Stimulated activated CD4-positive, alpha-beta T cell treated with anti-CD3 and anti-CD28 coated beads, TNF-alpha, amount 100 ng/mL, for 48 hours (primary cell): ENCODE measurements at places on chromosomes 3 and 15.

DNA sequence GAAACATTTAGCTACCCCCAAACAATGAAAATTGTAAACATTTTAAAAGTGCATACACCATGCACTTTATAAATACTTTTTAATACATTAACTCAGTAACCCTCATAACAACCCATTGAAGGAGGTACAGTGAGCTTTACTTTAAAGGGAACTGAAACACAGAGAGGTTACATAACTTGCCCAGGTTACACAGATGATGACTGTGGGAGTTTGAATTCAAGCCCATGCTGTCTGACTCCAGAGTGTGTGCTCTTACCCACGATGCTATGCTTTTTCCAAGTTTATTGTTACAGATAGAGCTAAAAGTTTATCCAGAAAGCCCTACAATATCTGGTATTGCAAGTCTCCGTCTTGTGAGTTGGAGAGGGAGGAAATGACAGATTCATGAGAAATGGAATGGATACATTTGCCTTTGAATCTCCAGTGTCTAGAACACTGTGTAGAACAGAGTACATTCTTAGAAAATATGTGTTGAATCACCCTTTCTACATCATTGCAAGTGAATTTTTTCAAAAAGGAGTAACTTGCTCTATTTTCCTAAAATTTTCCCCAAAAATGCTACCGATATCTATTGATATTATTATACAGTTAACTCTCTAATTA lies 428.3 kb downstream of the NAALADL2 start:
- DNase-seq: no peak

DNA sequence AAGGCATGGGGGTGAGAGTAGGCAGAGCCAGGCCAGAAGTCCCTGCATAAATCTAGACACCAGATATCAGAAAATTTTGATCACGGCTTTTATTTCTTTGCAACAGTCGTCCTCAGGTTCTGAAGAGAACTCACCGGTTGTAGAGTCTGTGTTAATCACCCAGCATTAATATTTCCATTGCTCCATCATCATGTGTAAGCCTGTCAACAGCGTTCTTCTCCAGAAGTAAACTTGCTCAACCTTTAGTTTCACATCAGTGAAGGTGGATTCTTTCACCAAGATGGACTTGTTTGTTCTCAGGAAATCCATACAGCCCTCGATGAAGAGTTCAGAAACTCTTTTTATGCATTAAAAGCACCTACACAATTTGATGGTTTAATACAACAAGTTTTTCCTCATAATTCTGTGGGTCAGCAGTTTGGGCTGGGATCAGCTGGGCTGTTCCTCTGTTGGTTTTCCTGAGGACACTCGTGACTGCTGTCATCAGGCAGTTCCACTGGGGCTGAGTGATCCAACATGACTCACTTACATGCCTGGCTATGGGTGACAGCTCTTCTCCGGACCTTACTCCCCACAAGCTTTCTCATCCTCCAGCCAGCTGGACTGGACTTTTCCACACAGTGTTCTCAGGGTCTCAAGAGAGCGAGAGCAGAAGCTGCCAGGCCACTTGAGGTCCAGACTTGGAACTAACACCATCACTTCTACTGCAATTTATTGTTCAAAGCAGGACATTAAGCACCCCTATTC lies 303.4 kb downstream of the ZNF621 start:
- DNase-seq: no peak

DNA sequence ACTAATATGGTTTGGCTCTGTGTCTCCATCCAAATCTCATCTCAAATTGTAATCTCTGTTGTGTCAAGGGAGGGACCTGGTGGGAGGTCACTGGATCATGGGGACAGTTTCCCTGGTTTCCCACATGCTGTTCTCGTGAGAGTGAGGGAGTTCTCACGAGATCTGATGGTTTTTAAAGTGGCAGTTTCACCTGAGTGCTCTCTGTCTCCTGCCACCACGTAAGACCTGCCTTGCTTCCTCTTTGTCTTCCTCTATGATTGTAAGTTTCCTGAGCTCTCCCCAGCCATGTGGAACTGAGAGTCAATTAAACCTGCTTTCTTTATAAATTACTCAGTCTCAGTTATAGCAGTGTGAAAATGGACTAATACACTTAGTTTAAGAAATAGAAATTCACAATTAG lies 228.9 kb downstream of the CD47 start:
- DNase-seq: no peak

- DNase-seq: no peak
These were observed 244.7 kb upstream of the TBL1XR1 start for GRCh38 chr3:177441813-177442646.

DNA sequence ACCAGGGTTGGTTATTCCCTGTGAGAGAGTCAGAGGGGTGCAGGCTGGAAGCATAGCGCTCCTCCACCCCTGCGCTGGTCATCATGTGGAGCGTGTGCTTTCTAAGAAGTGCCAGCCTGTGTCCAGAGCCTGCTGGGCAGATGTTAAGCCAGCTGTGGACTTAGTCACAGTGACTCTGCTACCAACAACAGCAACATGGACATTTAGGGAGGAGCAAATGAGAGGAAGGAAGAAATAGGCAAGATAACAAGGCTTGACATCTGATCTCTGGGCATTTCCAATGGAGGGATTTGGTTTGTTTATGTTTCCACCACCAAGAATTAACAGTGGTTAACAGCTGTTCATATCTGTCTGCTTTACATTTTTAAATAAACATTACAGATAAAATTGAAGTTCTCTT lies 36.4 kb upstream of the MYZAP start:
- no peak for DNase-seq
